Activated CD4-positive, alpha-beta memory T cell treated with anti-CD3 and anti-CD28 coated beads for 36 hours (primary cell): ENCODE measurements at places on chromosomes 3 and 15. TPM values are rescaled to one million over a fixed set of nuclear protein-coding genes. Genes with fewer than 3 reads are reported as not detected.

DNA sequence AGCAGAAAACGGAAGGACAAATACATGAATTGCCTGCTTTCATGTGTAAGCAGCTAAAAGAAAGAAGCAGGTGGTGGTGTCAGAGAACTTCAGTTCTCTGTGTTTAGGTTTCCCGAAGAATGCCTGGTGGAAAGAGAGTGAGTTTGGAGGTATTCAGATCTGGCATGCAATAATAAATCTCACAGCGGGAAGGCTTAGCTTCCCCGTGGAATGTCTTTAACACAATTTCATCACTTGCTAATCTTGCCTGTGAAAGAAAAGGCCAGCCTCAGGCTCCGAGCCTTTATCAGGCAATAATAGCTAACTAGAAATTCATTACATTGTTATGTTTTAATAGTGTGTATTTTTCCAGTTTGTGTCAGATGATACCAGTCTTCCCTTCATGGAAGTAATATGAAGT is 220.3 kb downstream of the PDZRN3 start:
- DNase-seq: no peak

DNA sequence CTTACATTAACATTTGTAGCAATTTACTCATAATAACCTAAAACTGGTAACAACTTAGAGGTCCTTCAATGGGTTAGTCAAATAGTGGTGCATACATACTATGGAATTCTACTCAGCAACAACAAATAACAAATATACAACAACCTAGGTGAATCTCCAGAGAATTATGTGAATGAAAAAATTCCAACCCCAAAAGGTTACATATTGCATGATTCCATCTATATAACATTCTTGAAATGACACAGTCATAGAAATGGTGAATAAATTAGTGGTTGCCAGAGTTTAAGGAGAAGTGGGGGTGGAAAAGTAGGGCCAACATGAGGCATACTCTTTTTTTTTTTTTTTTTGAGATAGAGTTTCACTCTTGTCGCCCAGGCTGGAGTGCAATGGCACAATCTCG is 12.7 kb upstream of the SNTN start:
- no peak for DNase-seq

DNA sequence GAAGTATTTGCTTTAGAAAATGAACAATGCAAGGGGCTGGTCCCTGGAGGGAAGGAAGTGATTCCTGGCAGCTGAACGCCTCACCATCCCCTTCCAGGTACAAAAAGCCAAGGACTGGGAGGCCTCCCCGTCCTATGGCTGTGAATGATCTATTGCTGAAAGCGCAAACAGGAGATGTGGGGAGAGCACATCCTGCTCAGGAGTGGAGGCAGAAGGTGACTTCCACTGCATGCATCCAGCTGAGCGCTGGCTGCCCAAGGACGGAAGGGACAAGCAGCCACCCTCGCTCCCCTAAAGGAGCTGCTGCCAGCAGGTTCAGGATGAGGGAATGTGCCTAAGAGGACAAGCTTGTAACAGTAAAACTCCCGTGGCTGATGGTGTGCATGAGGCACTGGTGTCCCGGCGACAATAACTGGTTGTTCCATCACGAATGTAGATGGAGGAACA is 41.4 kb downstream of the ABTB1 start:
- no peak for DNase-seq

DNA sequence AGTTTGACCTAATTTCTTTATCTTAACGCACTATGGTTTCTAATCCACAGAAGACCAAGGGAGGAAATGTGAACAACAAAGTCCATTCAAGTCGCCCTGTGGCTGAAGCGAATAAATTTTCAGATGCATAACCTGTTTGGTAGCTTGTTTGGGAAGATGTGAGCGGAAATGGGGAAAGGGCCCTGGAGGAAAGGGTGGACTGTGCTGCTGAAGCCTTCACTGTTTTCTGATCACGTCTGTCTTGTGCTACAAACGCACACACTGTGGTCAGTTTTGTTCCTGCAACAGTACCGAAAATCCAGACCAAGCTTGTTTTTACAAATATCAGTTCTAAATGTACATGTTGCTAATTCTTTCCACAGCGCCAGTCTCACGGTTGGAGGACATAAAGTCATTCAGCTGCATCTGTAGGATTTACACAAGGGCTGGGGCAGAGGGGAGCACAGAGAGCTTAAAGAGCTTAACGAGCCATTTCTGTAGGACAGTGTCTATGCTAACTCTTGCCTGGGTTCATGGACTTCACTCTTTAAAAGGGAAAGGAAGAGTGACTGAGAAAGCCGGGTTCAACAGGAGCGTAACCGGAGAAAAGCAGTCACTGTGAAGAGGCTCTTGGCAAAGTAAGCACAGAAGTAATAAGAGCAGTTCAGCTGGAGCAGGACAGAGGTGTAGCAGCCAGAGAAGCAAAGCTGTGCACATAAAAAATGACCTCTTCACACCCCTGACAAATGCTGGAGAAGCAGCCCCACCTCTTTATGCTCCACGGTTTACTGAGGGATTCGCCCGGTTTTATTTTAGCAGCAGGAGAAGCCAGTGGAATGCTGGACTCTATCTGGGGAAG is 66.6 kb downstream of the USF3 start:
- DNase-seq: no peak

- no peak for DNase-seq
These were observed 966.1 kb downstream of the AGBL1 start for GRCh38 chr15:87045746-87046145.

DNA sequence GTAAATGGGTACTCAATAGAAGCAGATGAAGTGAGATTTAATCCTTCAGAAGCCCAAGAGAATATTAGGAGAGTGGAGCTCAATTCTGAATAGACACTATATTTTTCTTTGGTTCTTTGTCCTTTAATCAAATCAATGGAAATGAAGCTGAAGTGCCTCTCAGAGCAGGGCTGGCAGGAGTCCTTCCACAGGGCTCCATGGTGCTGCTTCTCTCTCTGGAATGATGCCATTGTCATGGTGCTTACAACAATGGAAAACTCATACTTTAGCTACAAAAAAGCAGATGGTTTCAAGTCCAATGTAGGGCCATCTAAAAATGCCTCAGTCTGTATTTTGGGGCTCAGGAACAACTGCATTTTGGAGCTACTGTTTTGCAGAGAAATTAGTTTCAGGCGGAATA is 125.1 kb downstream of the SNRK start:
- no peak for DNase-seq

DNA sequence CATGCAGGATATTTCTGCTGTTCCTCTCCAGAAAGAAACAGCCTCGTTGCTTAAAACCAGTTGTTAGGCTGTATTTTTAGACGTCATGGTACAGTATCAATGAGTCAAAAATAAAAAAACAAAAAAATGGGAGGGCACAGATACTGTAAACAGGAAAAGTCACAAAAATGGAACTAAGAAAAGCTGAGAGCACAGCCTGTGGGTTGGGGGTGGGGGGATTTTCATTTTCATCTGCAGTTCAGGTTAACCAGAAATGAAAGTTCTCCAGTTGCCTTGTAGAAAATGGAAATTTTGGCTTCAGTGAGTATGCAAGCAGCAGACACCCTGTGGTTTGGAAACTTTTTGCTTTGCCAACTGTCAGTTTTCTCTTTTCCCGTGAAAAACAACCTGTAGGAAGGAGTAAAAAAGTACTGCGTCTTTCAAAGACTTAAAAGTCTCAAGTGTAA is 59.0 kb downstream of the FRMD4B start:
- peak; percentile 81 for DNase-seq

- no peak for DNase-seq
These were observed 50.2 kb upstream of the TNFSF10 start for GRCh38 chr3:172573422-172573821.

DNA sequence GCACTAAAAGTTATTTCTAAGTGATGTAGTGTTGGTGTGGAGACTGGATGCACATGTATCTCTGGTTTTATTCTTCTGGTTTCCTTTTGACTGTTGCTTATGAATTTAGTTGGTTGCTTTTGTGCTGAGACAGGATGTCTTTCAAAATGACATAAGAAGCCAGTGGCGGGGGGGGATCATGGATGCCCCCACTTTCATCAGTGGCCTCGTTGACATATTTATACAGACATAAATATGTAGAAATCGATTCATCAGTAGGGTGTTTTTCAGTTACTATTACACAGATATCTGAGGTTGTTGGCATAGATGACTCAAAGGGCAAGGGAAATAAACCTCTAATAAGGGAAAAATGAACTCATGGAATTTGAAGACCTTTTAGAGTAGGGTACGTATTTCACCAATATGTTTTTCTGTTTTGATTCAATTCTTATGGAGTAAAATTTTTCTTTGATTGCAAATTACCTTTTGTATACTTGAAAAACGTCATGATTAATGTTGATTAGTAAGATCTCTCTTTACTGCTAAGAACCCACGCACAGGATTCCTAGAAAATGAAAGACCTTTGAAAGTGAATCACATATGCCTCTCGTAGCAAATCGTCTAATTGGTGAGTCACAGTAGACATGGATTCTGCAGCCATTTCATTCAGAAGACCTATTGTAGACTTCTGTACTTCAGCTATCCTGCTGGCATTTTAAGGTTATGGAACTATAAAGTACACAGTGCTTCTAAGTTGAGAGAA is 97.4 kb upstream of the RBMS3 start:
- peak; percentile 30 for DNase-seq

- DNase-seq: no peak
These were observed 111.1 kb upstream of the HACD2 start for GRCh38 chr3:123695731-123696640.

- DNase-seq: no peak
These were observed 57.0 kb downstream of the MLH1 start for GRCh38 chr3:37050282-37050681.

DNA sequence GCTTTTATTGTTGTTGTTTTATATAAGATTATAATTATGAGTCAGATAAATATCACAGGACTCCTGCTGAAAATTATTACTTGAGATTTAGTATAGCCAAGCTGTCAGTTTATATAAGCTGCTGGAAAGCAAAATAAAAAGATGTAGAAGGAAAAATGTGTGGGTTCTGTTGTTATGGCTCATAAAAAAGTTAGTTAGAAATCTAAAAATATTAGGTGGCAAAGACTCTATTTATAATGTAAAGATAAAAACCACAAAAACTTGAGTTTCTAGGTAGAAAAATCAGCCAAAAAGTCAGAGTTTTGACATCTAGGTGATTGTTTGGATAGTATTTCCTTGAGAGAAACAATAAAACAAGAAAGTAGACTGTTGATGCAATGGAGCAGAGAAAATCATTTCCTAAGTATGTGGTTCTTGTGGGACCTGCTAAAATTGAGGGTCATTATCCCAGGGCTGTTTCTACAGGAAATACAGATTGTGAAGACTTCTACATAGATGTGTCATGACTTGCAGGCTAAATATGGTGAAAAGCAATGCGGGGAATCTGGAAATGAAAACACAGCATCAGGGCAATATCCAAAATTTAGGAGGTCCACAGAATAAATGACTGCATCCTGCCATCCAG is 1109.6 kb upstream of the CADM2 start:
- DNase-seq: no peak

DNA sequence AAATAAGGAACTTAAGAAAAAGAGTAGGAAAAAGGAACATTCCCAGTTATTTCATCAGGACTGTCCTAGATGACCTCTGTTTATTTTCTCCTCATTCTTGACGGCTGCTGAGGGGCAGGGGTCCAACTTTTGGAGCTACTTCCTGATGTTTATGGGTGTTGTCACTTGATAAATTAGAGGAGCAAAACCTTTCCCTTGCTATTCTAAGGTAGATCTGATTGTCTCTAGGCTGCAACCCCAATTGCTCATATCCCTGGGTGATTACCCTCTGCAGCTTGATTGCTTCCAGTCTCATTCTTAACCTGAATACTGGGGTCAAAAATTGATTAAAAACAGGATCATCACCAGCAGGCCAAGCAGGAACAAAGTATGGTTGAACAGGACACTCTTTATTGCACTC is 311.0 kb upstream of the NDN start:
- DNase-seq: no peak

DNA sequence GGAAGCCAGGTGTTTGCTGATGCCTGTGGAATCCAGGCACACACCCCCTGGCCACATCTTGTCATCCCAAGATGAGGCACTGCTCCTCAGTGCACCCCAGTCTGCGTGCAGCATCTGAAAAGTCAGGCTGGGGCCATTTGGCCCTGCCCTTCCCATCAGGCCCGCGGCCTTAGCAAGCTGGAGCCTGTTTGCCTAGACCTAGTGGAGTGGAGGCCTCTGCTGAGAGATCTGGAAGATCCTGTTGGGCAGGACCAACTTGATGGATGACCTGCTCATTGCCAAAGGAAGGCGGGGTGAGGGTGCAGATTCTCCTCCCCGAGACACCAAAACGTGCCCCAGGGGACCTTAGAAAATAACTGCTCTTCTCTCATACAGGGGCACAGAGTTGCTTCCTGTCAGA is 220.2 kb downstream of the SHQ1 start:
- no peak for DNase-seq

DNA sequence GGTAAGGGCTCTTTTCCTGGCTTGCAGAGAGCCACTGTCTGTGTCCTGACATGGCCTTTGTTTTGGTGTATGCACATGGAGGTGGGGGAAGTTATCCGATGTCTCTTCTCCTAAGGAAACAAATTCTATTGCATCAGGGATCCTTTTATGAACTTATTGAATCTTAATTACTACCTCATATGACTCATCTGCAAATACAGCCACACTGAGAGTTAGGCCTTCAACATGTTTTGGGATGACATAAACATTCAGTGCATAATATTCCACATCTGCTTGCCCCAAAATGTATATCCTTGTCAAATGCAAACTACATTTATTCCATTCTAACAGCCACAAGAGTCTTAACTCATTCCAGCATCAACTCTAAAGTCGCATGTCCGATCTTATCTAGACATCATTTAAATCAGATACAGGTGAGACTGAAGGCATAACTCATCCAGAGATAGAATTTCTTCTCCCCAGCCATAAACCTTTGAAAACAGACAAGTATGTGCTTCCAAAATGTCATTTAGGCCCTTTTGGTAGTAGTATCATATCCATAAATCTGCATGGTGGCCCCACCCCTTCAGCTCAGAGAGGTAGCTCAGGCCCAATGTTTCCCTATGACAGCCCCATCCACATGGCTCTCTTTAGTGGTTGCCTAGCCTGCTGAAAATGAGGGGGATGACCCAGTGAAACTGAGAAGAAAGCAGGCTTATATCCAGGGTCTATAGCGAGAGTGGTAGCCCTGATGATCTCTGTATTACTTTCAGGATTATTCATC is 289.5 kb upstream of the ALCAM start:
- no peak for DNase-seq

- no peak for DNase-seq
These were observed 63.7 kb downstream of the SLC7A14 start for GRCh38 chr3:170522201-170522600.

- no peak for DNase-seq
These were observed 90.3 kb downstream of the ITPR1 start for GRCh38 chr3:4583416-4583815.

The RPSA gene
- 2,738 TPM for total RNA-seq

The GHRL gene
- total RNA-seq: not detected

The EPHB1 gene
- 1.3 TPM for total RNA-seq

The DNASE1L3 gene
- not detected for total RNA-seq

The ASTE1 gene
- total RNA-seq: 7.8 TPM

The MDFIC2 gene
- not detected for total RNA-seq

The RTP3 gene
- not detected for total RNA-seq

The BMF gene
- total RNA-seq: 6.9 TPM

The SPPL2A gene
- total RNA-seq: 79.9 TPM

The CTXN2 gene
- not detected for total RNA-seq

The MYRIP gene
- not detected for total RNA-seq
